Thoracic aorta (tissue), 2 donors: ENCODE measurements at places on chromosomes 11 and 22.

DNA sequence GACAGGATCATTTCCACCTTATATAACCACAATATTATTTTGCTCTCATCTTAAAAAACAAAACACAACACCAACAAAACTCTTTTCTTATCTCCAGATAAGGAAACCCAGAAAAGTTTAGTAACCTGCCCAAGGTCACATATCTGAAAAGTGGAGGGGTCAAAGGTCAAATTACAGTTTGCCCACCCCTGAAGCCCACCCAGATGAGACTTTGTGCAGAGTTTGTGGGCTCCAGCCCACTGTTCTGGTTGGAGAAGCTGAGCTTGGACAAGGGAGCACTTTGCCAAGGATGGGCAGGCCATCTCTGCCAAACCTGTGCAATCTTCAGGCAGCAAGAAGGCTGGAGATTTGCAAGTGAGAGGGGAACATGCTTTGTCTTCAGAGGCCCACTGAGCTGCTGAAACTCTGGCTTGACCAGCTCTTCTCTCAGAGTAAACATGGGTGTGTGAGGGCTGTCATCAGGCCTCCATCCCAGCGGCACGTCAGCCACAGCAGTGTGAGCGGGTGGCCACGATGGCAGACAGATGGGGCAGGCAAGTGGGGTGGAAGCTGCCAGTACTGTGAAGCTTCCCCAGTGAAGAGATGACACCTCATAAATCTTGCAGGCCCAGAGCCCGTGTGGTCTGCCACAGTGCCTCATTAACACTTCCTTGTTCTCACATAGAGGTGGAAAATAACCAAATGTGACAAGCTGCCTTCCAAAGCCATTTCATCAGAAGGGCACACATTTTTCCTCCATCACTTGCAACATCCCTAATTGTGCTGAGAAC is 111.8 kb downstream of the CCDC81 start:
- no peaks in the 10 kb centered on the region for H3K27me3 ChIP-seq
- no peak for DNase-seq
- H3K4me3 ChIP-seq: no peak overlapping the region
- H3K27ac ChIP-seq: no peak overlapping the region

DNA sequence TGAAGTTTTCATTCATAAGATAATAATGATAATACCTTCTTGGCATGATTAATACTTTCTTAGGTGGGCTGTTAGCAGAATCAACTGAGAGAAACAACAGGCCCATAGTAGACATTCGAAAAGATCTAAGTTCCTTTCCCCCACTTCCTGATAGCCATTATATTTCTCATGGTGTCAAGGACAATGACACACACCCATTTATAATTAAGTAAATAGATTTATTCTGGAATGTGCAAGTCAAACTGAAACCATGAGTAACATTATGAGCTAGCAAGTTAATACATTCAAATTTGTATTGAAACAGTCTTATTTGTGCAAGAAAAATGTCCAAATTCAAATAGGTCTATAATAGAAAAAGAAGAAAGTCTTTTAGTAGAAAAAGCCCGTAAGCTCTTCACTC is 301.1 kb downstream of the GUCY1A2 start:
- H3K36me3 ChIP-seq: no peaks in the 10 kb centered on the region
- no peak overlapping the region for H3K27ac ChIP-seq
- H3K4me1 ChIP-seq: peaks cover 4% of the 10 kb centered on the region
- H3K27me3 ChIP-seq: no peaks in the 10 kb centered on the region
- H3K4me3 ChIP-seq: no peak overlapping the region

GRCh38 chr11:44306052-44306917 is 3.7 kb downstream of the ALX4 start:
- H3K27ac ChIP-seq: no peak overlapping the region
- H3K4me3 ChIP-seq: peak overlapping the region; percentile 71
- peaks cover 21% of the 10 kb centered on the region for H3K27me3 ChIP-seq
- peaks cover 46% of the 10 kb centered on the region for H3K4me1 ChIP-seq
- no peak for DNase-seq

DNA sequence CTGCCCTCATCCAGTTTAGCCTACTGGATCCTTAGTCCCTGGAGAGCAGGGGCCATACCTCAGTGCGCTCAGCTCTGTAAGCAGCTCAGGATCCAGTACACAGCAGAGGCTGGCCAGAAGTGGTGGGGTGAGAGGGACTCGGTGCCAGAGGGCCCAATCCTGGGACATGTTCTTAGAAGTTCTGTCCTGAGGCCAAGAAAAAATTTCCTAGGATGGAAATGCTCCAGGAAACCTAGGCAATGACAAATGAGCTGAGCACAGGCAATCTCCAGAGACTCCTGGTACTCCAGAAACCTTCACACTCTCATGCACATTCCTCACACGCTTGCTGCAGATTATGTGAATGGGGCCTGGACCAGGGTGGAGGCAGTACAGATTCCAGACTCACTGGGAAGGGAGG is 89.6 kb downstream of the SERGEF start:
- H3K27ac ChIP-seq: no peak overlapping the region
- H3K36me3 ChIP-seq: no peaks in the 10 kb centered on the region
- no peak overlapping the region for H3K4me3 ChIP-seq
- H3K27me3 ChIP-seq: no peaks in the 10 kb centered on the region
- H3K4me1 ChIP-seq: peaks cover 10% of the 10 kb centered on the region
- DNase-seq: no peak

- no peak overlapping the region for H3K27ac ChIP-seq
- DNase-seq: no peak
- H3K27me3 ChIP-seq: no peaks in the 10 kb centered on the region
- no peak overlapping the region for H3K4me3 ChIP-seq
- H3K4me1 ChIP-seq: no peaks in the 10 kb centered on the region
- H3K36me3 ChIP-seq: no peaks in the 10 kb centered on the region
Observed at GRCh38 chr11:2211113-2211971, 39.7 kb upstream of the TH start.

GRCh38 chr11:17256512-17256911 is 20.0 kb upstream of the NUCB2 start:
- no peak for DNase-seq
- H3K4me3 ChIP-seq: no peak overlapping the region
- H3K27ac ChIP-seq: no peak overlapping the region
- no peaks in the 10 kb centered on the region for H3K27me3 ChIP-seq

- DNase-seq: no peak
- H3K4me1 ChIP-seq: peaks cover 12% of the 10 kb centered on the region
- H3K4me3 ChIP-seq: peak overlapping the region; percentile 97
- no peaks in the 10 kb centered on the region for H3K27me3 ChIP-seq
- peak overlapping the region; percentile 85 for H3K27ac ChIP-seq
- peaks cover 19% of the 10 kb centered on the region for H3K36me3 ChIP-seq
Observed at GRCh38 chr11:17077240-17077519, 287 bp downstream of the RPS13 start.

- H3K27me3 ChIP-seq: no peaks in the 10 kb centered on the region
- no peak for DNase-seq
- no peak overlapping the region for H3K27ac ChIP-seq
- H3K4me1 ChIP-seq: no peaks in the 10 kb centered on the region
- H3K4me3 ChIP-seq: no peak overlapping the region
Observed at GRCh38 chr22:29531419-29531818, 22.1 kb downstream of the THOC5 start.

DNA sequence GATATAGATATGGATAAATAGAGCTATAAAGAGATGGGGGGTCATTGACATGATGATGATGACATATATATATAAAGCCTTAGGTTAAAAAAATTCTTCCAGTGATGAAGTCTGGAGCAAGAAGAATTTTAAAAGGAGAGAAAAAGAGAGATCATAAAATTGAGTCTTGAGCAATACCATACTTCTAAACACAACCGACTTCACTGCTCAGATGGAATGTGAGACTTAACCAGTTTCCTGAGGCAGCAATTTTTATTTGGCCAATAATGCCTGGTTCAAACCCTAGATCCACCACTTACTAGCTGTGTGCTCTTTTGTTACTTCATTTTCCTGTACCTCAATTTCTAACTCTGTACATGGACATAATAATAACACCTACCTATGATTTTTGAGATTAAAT is 229.5 kb downstream of the TTC28 start:
- no peaks in the 10 kb centered on the region for H3K27me3 ChIP-seq
- H3K4me3 ChIP-seq: no peak overlapping the region
- no peaks in the 10 kb centered on the region for H3K4me1 ChIP-seq
- H3K27ac ChIP-seq: no peak overlapping the region
- no peaks in the 10 kb centered on the region for H3K36me3 ChIP-seq

- no peak overlapping the region for H3K4me3 ChIP-seq
- no peak for DNase-seq
- no peak overlapping the region for H3K27ac ChIP-seq
- peaks cover 16% of the 10 kb centered on the region for H3K4me1 ChIP-seq
- no peaks in the 10 kb centered on the region for H3K27me3 ChIP-seq
- H3K36me3 ChIP-seq: no peaks in the 10 kb centered on the region
Observed at GRCh38 chr22:43375951-43376455, 32.8 kb upstream of the SCUBE1 start.

GRCh38 chr11:46309814-46310259 is 32.4 kb downstream of the CREB3L1 start:
- no peaks in the 10 kb centered on the region for H3K4me1 ChIP-seq
- H3K27ac ChIP-seq: no peak overlapping the region
- H3K4me3 ChIP-seq: no peak overlapping the region
- H3K36me3 ChIP-seq: no peaks in the 10 kb centered on the region
- H3K27me3 ChIP-seq: no peaks in the 10 kb centered on the region

DNA sequence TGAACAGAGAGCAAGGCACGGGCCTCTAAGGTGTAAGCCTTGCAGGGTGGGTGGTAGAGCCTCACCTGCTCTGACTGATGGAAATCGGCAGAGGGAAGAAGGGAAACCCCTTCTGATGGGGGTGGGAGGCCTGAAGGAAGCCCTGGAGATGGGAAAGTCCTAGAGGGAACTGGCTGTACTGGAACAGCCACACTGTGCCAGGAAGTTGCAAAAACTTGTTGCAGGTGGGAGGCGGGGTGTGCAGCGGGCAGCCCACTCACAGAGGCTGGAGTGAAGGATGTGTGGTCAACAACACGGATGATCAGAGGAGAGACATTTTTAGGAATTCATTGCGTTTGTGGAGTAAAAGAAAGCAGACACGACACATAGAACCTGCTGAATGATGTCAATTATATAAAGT is 91.3 kb downstream of the ZC3H12C start:
- H3K4me1 ChIP-seq: peaks cover 3% of the 10 kb centered on the region
- no peaks in the 10 kb centered on the region for H3K36me3 ChIP-seq
- H3K4me3 ChIP-seq: no peak overlapping the region
- H3K27ac ChIP-seq: no peak overlapping the region
- no peaks in the 10 kb centered on the region for H3K27me3 ChIP-seq
- no peak for DNase-seq

DNA sequence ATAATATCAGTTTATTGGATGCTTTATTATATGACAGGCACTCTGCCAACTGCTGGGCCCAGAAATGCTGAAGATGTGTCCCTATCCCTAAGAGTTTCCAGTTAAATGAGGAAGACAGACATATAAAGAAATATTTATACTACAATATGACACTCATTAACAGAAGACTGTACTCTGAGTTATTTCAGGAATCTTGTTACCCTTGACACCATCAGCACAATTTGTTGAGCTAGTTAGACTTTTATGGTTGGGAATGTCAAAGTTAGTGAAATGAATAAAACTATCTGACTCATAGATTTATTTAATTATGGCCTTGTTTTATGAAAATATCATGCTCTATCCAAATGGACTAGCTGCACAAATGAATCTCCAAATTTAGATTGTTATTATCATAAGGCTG is 25.6 kb upstream of the MSANTD4 start:
- no peaks in the 10 kb centered on the region for H3K36me3 ChIP-seq
- no peak overlapping the region for H3K27ac ChIP-seq
- no peak overlapping the region for H3K4me3 ChIP-seq
- H3K4me1 ChIP-seq: no peaks in the 10 kb centered on the region
- no peaks in the 10 kb centered on the region for H3K27me3 ChIP-seq
- no peak for DNase-seq

GRCh38 chr11:91804042-91804441 is 420.6 kb upstream of the FAT3 start:
- H3K27ac ChIP-seq: no peak overlapping the region
- H3K4me1 ChIP-seq: no peaks in the 10 kb centered on the region
- H3K36me3 ChIP-seq: no peaks in the 10 kb centered on the region
- no peak overlapping the region for H3K4me3 ChIP-seq
- DNase-seq: no peak

DNA sequence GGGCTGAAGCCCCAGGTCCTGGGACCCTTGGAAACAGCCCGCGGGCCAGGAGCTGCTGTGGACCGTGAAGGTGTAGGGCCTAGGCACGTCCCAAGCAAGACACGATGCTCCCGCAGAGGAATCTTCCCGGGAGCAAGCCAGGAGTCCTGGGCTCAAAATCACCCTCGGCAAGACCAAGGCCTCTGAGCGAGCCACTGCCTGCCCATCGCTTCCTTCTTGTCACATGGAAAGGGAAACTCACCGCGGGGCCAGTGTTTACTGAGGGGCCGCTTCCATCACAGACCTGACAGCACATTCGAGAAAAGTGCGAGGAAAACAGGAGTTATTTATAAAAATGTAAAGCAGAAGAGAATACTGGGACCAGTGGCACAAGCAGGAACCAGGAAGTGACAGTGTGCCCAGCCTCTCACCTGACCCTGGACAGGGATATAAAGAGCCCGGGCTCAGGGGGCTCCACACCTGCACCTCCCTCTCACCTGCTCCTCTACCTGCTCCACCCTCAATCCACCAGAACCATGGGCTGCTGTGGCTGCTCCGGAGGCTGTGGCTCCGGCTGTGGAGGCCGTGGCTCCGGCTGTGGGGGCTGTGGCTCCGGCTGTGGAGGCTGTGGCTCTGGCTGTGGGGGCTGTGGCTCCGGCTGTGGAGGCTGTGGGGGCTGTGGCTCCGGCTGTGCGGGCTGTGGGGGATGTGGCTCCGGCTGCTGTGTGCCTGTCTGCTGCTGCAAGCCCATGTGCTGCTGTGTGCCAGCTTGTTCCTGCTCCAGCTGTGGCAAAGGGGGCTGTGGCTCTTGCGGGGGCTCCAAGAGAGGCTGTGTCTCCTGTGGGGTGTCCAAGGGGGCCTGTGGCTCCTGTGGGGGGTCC is at the start of gene KRTAP5-5:
Gene KRTAP5-5, plus strand, starts transcription at position 450 of the 860 bp plus-strand sequence. Its CDS starts 66 bp downstream, at position 516.
- no peak for DNase-seq
- H3K27ac ChIP-seq: no peak within 1 kb of the TSS
- no peak within 1 kb of the TSS for H3K4me3 ChIP-seq
- no peaks in the 10 kb centered on the region for H3K4me1 ChIP-seq
- no peaks in the 10 kb centered on the region for H3K36me3 ChIP-seq
- H3K27me3 ChIP-seq: peaks cover 7% of the 10 kb centered on the region

GRCh38 chr11:1560002-1560648 is 11.9 kb downstream of the DUSP8 start:
- H3K27ac ChIP-seq: peak overlapping the region; percentile 75
- DNase-seq: no peak
- peak overlapping the region; percentile 68 for H3K4me3 ChIP-seq
- peaks cover 29% of the 10 kb centered on the region for H3K36me3 ChIP-seq
- H3K27me3 ChIP-seq: no peaks in the 10 kb centered on the region

GRCh38 chr22:43643387-43643786 is 168.7 kb downstream of the EFCAB6 start:
- no peak overlapping the region for H3K27ac ChIP-seq
- H3K27me3 ChIP-seq: no peaks in the 10 kb centered on the region
- H3K4me3 ChIP-seq: no peak overlapping the region
- DNase-seq: no peak

GRCh38 chr11:35874751-35875450 is 69.0 kb upstream of the LDLRAD3 start:
- DNase-seq: no peak
- no peaks in the 10 kb centered on the region for H3K4me1 ChIP-seq
- no peaks in the 10 kb centered on the region for H3K36me3 ChIP-seq
- no peak overlapping the region for H3K4me3 ChIP-seq

GRCh38 chr11:95795627-95796295 is 5.5 kb downstream of the CEP57 start:
- H3K27ac ChIP-seq: no peak overlapping the region
- DNase-seq: no peak
- no peak overlapping the region for H3K4me3 ChIP-seq
- no peaks in the 10 kb centered on the region for H3K4me1 ChIP-seq

- peaks cover 5% of the 10 kb centered on the region for H3K4me1 ChIP-seq
- H3K4me3 ChIP-seq: no peak overlapping the region
- H3K27me3 ChIP-seq: no peaks in the 10 kb centered on the region
- DNase-seq: no peak
- H3K36me3 ChIP-seq: peaks cover 3% of the 10 kb centered on the region
Observed at GRCh38 chr11:10500757-10501684, 40.0 kb downstream of the RNF141 start.
